ENCODE measurements at places on chromosomes 11 and 22.

DNA sequence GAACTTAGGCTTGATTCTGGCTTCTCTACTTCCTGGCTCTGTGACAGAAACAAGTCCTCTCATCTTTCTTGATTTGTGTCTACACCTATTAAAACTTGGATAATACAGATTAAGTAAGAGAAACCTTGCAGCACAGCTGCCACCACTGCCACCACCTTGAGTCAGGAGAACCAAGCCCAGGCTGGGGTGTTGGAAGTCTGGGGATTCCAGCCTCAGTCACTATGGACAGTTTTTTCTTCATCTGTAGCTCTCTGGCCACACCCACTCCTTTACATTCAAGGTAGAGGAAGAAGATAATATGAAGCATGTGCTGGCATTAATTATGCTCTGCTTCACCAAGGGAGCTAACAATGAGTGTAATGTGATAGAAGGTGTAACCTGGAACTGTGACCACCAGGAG is 75.7 kb downstream of the RELT start:
- H3K36me3 ChIP-seq: no peaks in the 10 kb centered on the region
- no peak for DNase-seq
- no peaks in the 10 kb centered on the region for H3K4me1 ChIP-seq
- no peak overlapping the region for H3K4me3 ChIP-seq
- H3K27me3 ChIP-seq: no peaks in the 10 kb centered on the region

- H3K27me3 ChIP-seq: no peaks in the 10 kb centered on the region
- no peak overlapping the region for H3K27ac ChIP-seq
- no peaks in the 10 kb centered on the region for H3K36me3 ChIP-seq
These were observed 12.5 kb upstream of the TMPRSS6 start for GRCh38 chr22:37121887-37122591.

DNA sequence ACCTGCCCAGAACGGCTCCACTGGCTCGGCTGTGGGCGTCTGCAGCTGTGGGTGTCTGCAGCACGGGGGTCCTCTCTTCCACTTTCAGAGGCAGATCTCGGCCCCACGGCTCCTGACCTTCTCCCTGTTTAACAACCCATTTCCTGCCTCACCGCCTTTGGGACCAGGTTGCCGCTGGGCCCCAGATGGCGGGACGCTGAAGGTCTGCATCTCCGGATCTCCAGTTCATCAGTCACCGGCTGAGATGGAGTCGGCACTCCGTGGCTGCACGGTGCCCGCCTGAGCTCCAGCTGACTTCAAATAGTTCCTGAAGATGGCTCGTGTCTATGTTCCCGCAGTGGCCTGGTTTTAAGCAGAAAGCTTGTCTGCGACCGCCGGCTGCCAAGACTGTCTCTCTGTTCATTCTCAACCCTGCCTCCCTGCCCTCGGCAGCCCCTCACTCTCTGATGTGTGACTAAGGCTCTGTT is 475.9 kb downstream of the BRD1 start:
- no peaks in the 10 kb centered on the region for H3K27me3 ChIP-seq
- H3K27ac ChIP-seq: no peak overlapping the region
- H3K4me1 ChIP-seq: no peaks in the 10 kb centered on the region
- H3K36me3 ChIP-seq: no peaks in the 10 kb centered on the region

GRCh38 chr11:4105916-4106315 is 11.3 kb downstream of the RRM1 start:
- no peaks in the 10 kb centered on the region for H3K4me1 ChIP-seq
- peaks cover 26% of the 10 kb centered on the region for H3K36me3 ChIP-seq
- DNase-seq: no peak
- no peak overlapping the region for H3K4me3 ChIP-seq
- no peaks in the 10 kb centered on the region for H3K27me3 ChIP-seq
- no peak overlapping the region for H3K27ac ChIP-seq

DNA sequence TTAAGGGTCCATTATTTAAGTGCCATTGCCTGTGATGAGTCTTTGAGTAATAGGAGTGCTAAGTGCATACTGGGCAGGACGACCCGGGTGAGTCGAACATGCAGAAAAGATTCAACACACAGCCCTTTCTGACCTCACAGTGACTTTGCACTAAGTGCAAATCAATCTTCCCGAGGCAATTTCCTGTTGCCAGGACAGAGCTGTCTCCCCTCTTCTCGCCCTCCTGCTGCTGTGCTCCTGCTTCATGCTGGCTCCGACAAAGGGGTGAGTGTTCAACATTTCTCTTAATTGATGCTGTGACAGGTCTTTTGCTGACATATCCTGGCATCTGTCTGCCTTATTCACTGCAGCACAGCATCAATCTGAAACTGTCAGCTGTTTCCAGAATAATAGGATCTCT is 42.0 kb downstream of the MCHR1 start:
- H3K4me1 ChIP-seq: no peaks in the 10 kb centered on the region
- H3K4me3 ChIP-seq: no peak overlapping the region
- H3K27me3 ChIP-seq: no peaks in the 10 kb centered on the region
- H3K27ac ChIP-seq: no peak overlapping the region
- DNase-seq: peak; percentile 42

- no peak overlapping the region for H3K27ac ChIP-seq
- H3K27me3 ChIP-seq: no peaks in the 10 kb centered on the region
- DNase-seq: no peak
These were observed 23.7 kb downstream of the TMPRSS13 start for GRCh38 chr11:117905524-117905923.

DNA sequence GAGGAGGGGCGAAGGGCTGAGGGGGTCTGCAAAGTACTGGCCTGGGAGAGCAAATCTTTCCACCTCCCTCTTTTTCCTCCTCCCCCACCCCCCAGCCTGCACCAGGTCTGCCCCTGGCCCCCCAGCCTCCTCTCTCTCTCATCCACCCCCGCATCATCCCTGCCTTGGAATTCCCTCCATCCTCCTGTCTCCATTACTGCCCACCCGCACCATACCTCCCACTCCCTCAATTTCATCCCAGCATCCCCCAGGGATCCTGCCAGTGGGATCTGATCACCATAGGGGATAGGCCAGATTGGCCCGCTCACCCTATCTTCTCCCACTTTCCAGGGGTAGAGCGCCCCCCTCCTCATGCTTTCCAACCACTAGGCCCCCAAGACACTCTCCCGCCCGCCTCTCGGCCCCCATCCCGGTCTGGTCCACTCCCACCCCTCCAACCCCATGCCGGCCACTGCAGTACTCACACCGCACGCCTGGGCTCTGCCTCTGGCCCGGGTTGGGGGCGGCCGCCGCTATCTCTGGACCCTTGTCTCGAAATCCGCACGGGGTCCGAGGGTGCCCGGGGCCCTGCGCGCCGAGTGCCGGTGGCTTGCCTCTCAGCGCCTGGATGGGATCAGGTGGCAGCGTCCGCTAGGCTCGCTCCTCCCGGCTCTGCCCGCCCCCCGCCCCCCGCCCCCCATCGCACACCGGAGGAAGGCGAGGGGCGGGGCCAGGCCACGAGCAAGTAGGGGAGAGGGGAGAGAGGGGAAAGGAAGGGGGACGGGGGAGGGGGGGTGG is at the start of gene GAL3ST3:
Gene GAL3ST3, minus strand, starts transcription at position 615 of the 777 bp plus-strand sequence. CDS start 3,746 bp downstream, outside the sequence.
- peaks cover 18% of the 10 kb centered on the region for H3K27me3 ChIP-seq
- peaks cover 28% of the 10 kb centered on the region for H3K4me1 ChIP-seq
- no peak within 1 kb of the TSS for H3K4me3 ChIP-seq
- no peak within 1 kb of the TSS for H3K27ac ChIP-seq
- DNase-seq: no peak

GRCh38 chr11:89487016-89487415 is 4.2 kb downstream of the NOX4 start:
- H3K27me3 ChIP-seq: peaks cover 28% of the 10 kb centered on the region
- no peak overlapping the region for H3K4me3 ChIP-seq
- no peak for DNase-seq
- H3K4me1 ChIP-seq: no peaks in the 10 kb centered on the region
- no peak overlapping the region for H3K27ac ChIP-seq

DNA sequence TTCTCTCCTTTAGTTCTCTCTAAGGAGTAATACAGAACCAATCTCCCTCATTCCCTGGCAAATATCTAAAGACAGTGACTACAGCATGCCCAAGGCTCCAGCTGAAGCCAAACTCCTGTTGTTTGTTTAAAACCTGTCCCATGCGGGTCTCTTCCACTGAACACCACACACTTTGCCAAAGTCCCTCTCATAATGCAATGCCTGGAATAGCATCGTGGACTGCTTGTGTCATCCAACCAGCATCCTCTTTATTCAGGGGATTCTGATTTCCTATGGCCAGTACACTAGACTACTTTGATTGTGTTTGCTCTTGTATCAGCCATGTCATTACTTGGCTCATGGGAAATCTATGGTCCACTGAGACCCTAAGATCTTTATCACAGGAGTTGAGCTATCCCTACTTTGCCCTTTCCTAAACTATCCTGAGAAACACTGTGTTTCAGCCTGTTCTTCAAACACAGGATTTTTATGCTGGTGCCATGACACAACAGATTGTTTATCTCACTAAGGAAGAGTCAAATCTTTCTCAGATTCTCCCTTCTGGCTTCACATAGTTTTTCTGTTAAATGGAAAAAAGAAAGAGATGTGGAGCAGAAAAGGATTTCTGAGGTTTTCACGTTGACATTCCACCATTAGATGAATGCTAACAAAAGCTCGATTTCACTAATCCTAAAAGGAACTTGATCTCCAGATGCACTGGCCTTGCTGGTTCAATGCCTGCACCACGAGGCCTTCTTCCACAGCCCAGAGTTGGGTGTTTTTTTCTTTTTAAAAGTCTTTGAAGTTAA is 15.9 kb upstream of the IRAG1 start:
- H3K27ac ChIP-seq: peak overlapping the region; percentile 25
- no peaks in the 10 kb centered on the region for H3K36me3 ChIP-seq
- DNase-seq: no peak
- no peaks in the 10 kb centered on the region for H3K27me3 ChIP-seq
- H3K4me3 ChIP-seq: no peak overlapping the region

DNA sequence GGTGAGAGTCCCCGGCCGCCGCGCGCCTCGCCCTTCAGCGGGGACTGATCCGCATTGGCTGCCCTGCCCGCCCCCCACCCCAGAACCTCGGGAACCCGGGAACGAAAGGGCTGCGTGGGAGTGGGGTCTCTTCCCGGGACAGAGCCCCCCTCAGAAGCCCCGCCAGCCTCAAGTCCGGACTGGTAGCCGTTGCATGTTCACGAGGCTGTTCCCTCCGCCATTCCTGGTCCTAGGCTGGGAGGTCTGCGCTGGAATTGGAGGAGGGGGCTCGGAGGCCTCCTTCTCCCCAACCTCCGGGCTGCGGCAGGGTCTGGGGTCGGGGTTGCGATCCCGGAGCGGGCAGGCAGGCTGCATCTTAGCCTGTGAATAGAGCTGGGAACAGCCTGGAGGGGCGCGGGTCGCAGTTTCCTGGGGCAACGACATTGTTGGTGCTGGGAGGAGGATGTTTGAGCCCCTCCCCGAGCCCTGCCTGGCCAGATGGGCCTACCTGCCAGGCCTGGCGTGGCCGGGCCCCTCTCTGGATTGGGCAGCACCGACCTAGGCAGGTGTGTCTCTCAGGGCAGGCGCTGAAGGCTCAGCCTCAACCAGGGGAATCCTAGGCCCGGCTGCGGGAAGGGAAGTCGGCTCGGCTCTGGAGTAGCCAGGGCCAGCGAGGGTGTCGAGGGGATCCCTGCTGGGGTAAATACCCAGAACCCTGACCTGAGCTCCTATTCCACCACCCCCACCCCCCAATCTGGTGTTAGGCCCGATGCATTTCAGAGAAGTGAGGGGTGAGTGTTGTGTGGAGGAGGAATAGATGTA is 670 bp downstream of the MAPK8IP1 start:
- H3K4me1 ChIP-seq: peaks cover 8% of the 10 kb centered on the region
- H3K27ac ChIP-seq: no peak overlapping the region
- peak overlapping the region; percentile 39 for H3K4me3 ChIP-seq
- H3K27me3 ChIP-seq: peaks cover 24% of the 10 kb centered on the region
- peaks cover 18% of the 10 kb centered on the region for H3K36me3 ChIP-seq

GRCh38 chr11:63478896-63479295 is 12.1 kb downstream of the PLAAT5 start:
- H3K27ac ChIP-seq: no peak overlapping the region
- no peaks in the 10 kb centered on the region for H3K4me1 ChIP-seq
- DNase-seq: peak; percentile 57
- H3K36me3 ChIP-seq: no peaks in the 10 kb centered on the region

DNA sequence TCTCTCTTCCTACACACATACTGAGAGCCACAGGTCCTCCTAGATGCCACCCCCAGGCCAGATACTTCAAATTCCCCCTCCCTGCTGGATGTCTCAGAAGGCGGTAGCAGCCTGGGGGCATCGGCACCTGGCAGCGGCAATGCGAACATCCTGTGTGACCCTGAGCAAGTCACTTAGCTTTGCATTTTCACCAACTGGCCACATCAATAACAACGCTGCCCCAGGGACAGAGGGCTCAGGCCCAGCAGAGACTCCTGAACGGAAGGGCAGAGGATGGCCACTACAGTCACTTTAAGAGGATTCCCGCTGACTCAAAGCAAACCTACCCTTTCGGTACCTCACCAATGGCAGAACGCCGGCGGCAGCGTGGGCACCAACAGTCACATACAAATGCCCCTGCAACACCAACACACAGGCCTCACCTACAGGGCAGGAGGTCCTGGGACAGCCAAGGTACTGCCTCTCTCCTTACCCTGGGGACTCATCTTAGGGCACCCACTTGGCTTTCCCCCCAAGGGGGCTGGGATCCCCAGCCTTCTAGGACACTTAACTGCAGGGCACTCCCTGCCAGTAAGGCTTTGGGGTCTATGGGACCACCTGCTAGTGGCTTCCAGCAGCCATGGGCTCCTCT is 1.6 kb downstream of the LMO1 start:
- H3K4me3 ChIP-seq: peak overlapping the region; percentile 13
- no peak for DNase-seq
- H3K27me3 ChIP-seq: peaks cover 80% of the 10 kb centered on the region
- H3K36me3 ChIP-seq: no peaks in the 10 kb centered on the region

DNA sequence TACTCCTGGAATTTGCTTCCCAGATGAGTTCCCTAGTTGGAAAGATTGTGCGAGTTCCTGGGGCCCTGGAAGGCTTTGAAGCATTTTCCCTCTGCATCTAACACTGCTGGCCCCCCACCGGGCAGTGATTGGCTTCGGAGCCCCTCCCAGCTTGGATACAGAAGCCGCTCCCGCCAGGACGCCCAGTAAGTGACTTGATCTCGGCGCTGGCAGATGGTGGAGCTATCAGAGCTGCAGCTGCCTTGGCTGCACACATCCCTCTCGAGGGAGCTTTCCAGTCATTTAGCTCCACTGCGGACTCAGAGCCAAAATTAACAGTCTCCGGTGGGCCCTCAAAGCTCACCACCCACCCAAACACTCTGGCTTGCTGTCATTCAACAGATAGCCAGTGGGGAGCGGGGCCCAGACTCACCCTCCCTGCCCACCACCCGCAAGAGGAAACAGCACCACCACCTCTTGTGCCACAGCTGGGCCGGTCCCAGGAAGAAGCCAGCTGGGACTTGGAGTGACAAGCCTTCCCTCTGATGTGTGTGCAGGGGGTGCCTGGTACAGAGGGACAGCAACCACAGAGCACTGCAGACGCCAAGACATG is 162.3 kb downstream of the TRIM29 start:
- H3K27me3 ChIP-seq: no peaks in the 10 kb centered on the region
- peaks cover 39% of the 10 kb centered on the region for H3K4me1 ChIP-seq
- no peak overlapping the region for H3K27ac ChIP-seq
- H3K36me3 ChIP-seq: no peaks in the 10 kb centered on the region

- H3K27ac ChIP-seq: no peak overlapping the region
- H3K4me1 ChIP-seq: peaks cover 12% of the 10 kb centered on the region
- H3K4me3 ChIP-seq: no peak overlapping the region
These were observed 2.0 kb upstream of the FJX1 start for GRCh38 chr11:35615921-35616900.
